Transverse colon (tissue), 4 donors: ENCODE measurements at places on chromosomes 1 and 21. TPM values are rescaled to one million over a fixed set of nuclear protein-coding genes. Genes with fewer than 3 reads are reported as not detected.

Gene ATAD3C
- 0.75 TPM for total RNA-seq

Gene TMCO2
- total RNA-seq: not detected

DNA sequence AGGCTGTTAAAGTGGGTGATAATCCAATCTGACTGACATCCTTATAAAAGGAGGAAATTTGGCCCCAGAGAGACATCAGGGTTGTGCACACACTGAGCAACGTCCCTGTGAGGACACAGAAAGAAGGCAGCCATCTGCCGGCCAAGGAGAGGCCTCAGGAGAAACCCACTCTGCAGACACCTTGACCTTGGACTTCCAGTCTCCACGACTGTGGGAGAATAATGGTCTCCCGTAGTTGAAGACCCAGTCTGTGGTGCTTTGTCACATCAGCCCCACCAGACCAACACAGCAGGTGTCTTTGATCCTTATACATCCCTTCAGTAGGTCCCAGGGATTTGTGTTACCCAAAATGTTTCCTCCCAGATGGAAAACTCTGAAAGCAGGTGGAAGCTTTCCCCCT, 4.2 kb upstream of the DNAJC28 start:
- H3K4me3 ChIP-seq: no peak overlapping the region
- no peak overlapping the region for H3K27ac ChIP-seq
- no peaks in the 10 kb centered on the region for H3K4me1 ChIP-seq

- DNase-seq: no peak
- peaks cover 16% of the 10 kb centered on the region for H3K27me3 ChIP-seq
Observed at GRCh38 chr1:204830747-204831146, 39.9 kb upstream of the NFASC start.

- H3K27me3 ChIP-seq: no peaks in the 10 kb centered on the region
- DNase-seq: peak; percentile 26
- no peaks in the 10 kb centered on the region for H3K4me1 ChIP-seq
- no peak overlapping the region for H3K4me3 ChIP-seq
- no peak overlapping the region for H3K27ac ChIP-seq
- H3K36me3 ChIP-seq: no peaks in the 10 kb centered on the region
Observed at GRCh38 chr1:182101415-182102042, 40.0 kb upstream of the ZNF648 start.

DNA sequence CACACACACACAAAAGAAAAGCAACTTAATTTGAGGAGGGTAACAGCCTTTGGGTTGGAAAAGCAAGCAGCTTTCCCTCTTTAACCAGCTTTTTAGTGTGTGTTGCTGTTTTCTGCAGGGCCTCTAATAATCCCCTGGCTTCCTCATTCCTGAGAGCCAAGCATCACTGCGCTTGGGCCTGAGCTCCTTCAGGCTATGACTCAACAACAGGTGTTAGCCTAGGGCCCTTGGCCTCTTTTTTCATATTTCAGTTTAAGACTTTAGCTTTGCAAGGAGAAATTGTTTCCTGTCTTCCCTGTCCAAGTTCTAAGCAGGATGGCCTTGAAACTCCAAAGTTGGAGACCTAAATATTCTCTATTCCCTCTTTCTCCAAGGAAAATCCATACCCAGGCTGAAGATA, 26.2 kb upstream of the SNX27 start:
- no peaks in the 10 kb centered on the region for H3K27me3 ChIP-seq
- no peaks in the 10 kb centered on the region for H3K36me3 ChIP-seq
- no peak overlapping the region for H3K27ac ChIP-seq
- no peak overlapping the region for H3K4me3 ChIP-seq
- no peaks in the 10 kb centered on the region for H3K4me1 ChIP-seq
